Activated CD8-positive, alpha-beta T cell treated with anti-CD3 and anti-CD28 coated beads for 36 hours (primary cell): ENCODE measurements at places on chromosomes 4 and X. TPM values are rescaled to one million over a fixed set of nuclear protein-coding genes. Genes with fewer than 3 reads are reported as not detected.

- DNase-seq: no peak
Measured at GRCh38 chrX:67749536-67749935, 205.7 kb downstream of the AR start.

GRCh38 chr4:67456577-67457196, 88.6 kb downstream of the CENPC start:
- no peak for DNase-seq

DNA sequence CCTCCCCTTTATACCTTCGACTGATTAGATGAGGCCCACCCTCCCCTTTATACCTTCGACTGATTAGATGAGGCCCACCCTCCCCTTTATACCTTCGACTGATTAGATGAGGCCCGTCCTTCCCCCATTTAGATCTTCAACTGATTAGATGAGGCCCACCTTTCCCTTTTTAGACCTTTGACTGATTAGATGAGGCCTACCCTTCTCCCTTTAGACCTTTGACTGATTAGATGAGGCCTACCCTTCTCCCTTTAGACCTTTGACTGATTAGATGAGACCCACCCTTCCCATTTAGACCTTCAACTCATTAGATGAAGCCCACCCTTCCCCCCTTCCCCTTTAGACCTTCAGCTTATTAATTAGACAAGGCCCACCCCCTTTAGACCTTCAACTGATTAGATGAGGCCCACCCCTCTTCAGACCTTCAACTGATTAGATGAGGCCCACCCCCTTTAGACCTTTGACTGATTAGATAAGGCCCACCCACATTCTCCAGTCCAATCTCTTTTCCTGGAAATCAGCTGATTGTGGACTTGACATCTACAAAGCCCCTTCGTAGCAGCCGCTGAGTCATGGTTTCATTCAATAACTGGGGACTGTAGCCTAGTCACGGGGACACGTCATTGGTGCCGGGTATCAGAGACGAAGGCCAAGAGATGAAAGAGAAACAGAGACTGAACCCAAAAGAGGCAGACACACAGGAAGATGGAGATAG, 28.8 kb upstream of the IL3RA start:
- DNase-seq: peak; percentile 13

DNA sequence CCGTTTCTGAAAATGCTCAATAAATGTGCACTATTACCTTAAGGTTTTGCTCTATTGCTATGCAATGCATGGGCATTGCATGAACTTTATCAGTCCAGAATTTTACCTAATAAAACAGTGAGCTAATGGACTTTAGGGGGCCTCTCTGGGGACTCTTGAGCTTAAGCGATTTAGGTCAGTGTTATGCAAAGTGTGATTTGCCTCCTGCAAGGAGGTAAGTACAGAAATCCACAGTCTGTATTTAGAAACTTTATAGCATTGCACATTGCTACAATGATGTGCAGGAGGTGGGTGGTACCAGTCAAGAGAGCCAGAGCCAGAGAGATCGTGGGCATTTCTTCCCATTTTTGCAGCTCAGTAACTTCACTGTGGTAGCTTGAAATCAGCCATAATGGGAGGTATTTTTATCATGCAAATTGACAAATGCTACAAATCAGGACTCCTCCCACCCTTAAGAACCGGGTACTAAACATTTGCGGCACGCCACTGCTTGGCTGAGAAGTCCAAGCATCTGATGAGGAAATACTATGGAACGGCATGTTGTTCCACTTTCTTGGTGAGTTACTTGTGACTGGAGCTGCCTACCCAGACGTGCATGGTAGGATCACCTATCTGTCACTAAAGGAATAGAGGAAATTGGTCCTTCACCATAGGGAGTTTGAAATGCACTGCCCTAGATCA, 174.6 kb upstream of the PGRMC2 start:
- no peak for DNase-seq

The FAM3A gene
- total RNA-seq: 27.9 TPM

The RRH gene
- total RNA-seq: not detected

The DSPP gene
- total RNA-seq: not detected

The USP17L17 gene
- not detected for total RNA-seq

The SGCB gene
- 8.8 TPM for total RNA-seq
